ENCODE measurements at places on chromosomes 3 and 15. TPM values are rescaled to one million over a fixed set of nuclear protein-coding genes. Genes with fewer than 3 reads are reported as not detected.

- no peaks in the 10 kb centered on the region for H3K36me3 ChIP-seq
- H3K4me3 ChIP-seq, result no peak overlapping the region
- H3K27me3 ChIP-seq, result peaks cover 7% of the 10 kb centered on the region
- no peak overlapping the region for H3K27ac ChIP-seq
- DNase-seq, result no peak
- peaks cover 4% of the 10 kb centered on the region for H3K4me1 ChIP-seq
These were observed 85.4 kb downstream of the IGSF11 start for GRCh38 chr3:118949113-118949760.

GRCh38 chr3:123347205-123347604 is 101.7 kb downstream of the ADCY5 start:
- H3K4me3 ChIP-seq, result no peak overlapping the region
- H3K27me3 ChIP-seq, result no peaks in the 10 kb centered on the region
- no peak for DNase-seq
- no peak overlapping the region for H3K27ac ChIP-seq
- H3K4me1 ChIP-seq, result peaks cover 12% of the 10 kb centered on the region

GRCh38 chr15:80785335-80785734 is 6.2 kb downstream of the CEMIP start:
- H3K27ac ChIP-seq, result no peak overlapping the region

- no peaks in the 10 kb centered on the region for H3K36me3 ChIP-seq
- H3K4me3 ChIP-seq, result no peak overlapping the region
- H3K4me1 ChIP-seq, result no peaks in the 10 kb centered on the region
- H3K27me3 ChIP-seq, result peaks cover 63% of the 10 kb centered on the region
These were observed 135.3 kb downstream of the RPLP1 start for GRCh38 chr15:69587723-69588426.

DNA sequence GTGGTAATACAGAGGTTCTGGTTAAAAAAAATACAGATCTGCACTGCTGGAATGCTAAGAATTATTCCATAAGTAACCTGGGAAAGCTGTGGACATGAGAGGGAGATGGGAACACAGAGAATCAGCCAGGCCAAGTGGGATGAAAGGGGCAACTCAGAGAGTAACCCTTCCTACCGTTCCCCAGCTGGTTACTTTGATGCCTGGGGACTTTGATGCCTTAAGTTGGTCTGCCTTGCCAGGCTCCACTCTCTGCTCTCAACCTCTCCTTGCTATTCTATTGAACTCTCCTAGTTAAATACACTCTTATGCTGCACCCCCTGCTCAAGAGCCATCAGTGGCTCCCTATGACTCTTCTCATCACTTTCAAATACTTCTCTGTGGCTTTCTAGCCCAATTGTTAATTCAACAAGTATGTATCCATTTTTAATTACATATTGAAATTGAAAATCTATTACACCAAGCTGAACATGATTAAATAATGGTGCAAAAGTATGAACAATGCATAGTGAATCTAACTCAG is 315.5 kb downstream of the TLE3 start:
- H3K36me3 ChIP-seq, result no peaks in the 10 kb centered on the region
- H3K27ac ChIP-seq, result no peak overlapping the region
- no peak for DNase-seq
- H3K4me3 ChIP-seq, result no peak overlapping the region
- no peaks in the 10 kb centered on the region for H3K4me1 ChIP-seq

- no peak overlapping the region for H3K4me3 ChIP-seq
- no peaks in the 10 kb centered on the region for H3K4me1 ChIP-seq
- H3K27me3 ChIP-seq, result no peaks in the 10 kb centered on the region
These were observed 42.6 kb downstream of the WHAMM start for GRCh38 chr15:82851981-82852511.

DNA sequence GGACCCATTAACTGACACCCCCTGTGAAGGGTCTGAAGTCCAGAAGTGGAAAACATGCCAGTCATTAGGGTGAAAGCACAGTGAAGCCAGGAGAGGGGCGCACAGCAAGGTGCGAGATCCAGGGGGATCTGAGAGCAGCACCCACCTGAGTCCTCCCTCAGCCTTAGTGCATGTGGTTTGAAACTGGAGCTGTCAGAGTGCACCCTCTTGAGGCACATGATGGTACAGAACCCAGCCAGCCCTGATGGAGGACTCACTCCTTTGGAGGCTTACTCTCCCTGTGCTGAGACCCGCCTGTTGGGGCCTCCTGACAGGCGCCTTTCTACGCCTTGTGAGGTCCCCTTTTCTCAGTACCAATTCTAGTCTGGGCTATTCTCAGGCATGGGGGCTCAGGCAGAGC is 77.8 kb downstream of the IL20RB start:
- no peaks in the 10 kb centered on the region for H3K36me3 ChIP-seq
- H3K27ac ChIP-seq, result no peak overlapping the region
- H3K4me1 ChIP-seq, result peaks cover 5% of the 10 kb centered on the region
- no peak overlapping the region for H3K4me3 ChIP-seq
- no peaks in the 10 kb centered on the region for H3K27me3 ChIP-seq

DNA sequence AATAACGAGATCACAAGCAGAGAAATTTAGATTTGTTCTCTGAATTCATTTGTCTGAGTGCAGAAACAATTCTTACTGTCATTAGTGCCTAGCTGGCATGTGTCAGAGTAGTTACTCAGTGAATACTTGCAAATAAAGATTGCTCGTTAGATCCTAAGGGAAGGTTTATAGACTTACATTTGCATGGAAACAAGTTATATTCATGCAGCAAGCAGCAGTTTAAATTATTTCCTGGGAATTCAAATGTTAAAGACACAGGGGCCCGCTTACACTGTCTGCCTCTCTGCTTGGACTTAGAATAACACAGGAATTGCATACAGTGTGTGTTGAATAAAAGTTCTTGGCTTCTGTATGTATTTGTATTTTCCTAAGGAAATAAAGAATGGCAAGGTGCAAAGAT is 680.6 kb upstream of the NECTIN3 start:
- no peaks in the 10 kb centered on the region for H3K4me1 ChIP-seq
- H3K4me3 ChIP-seq, result no peak overlapping the region
- no peak for DNase-seq
- H3K27ac ChIP-seq, result no peak overlapping the region
- H3K27me3 ChIP-seq, result no peaks in the 10 kb centered on the region

The SHF gene
- total RNA-seq, result 26.8 TPM

All from endodermal cell (in vitro differentiated cells).